ENCODE measurements at places on chromosomes 5 and 9. TPM values are rescaled to one million over a fixed set of nuclear protein-coding genes. Genes with fewer than 3 reads are reported as not detected.
A peak's percentile ranks its signal among the peaks of the same experiment; 100 is the strongest.

The DND1 gene
- total RNA-seq: 0.34 TPM

The PDLIM4 gene
- 146 TPM for total RNA-seq

- no peak for DNase-seq
Observed at GRCh38 chr9:117081641-117082317, 333.1 kb downstream of the ASTN2 start.

The ZNF366 gene
- total RNA-seq: 0.13 TPM

GRCh38 chr9:93821307-93821703, 133.8 kb downstream of the BARX1 start:
- no peak for DNase-seq

The IL4 gene
- total RNA-seq: not detected

DNA sequence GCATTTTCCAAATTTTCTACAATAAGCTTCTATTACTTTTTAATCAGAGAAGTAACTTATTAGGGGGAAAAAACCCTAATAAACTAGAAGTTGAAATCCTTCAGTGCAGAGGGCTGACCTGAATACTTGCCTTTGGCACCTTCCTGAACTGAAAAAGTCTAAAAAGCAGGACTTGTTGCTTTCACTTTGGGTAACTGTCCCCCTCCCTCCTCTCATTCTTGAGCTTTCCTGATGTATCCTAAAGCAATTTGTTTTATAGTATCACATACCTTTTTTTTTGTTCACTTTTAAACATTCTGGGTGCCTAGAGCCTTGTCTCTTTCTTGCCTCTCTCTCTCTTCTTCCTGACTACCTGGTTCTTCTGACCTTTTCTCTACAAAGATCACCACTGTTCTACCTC, 64.0 kb upstream of the ERBIN start:
- DNase-seq: no peak

The SLC25A48 gene
- not detected for total RNA-seq

GRCh38 chr5:116455061-116455460, 119.6 kb downstream of the SEMA6A start:
- no peak for DNase-seq

- DNase-seq: no peak
Observed at GRCh38 chr9:116327701-116328405, 174.3 kb downstream of the PAPPA start.

GRCh38 chr9:35220659-35221338, 59.0 kb downstream of the UNC13B start:
- no peak for DNase-seq

- no peak for DNase-seq
Observed at GRCh38 chr5:72163349-72163983, 56.2 kb downstream of the MAP1B start.

DNA sequence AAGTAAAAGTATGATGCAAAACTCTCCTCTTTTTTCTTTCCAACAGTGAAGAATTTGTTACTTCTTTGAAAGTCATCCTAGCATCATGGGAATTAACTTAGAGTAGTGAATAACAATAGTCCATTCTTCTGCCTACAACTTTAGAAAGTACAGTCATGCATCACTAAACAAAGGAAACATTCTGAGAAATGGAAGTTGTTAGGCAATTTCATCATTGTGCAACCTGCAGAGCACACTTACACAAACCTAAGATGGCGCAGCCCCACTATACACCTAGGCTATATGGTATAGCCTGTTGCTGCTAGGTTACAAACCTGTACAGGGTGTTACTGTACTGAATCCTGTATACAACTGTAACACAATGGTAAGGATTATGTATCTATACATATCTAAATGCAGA, 1209.3 kb upstream of the C9orf72 start:
- DNase-seq: peak; percentile 61

DNA sequence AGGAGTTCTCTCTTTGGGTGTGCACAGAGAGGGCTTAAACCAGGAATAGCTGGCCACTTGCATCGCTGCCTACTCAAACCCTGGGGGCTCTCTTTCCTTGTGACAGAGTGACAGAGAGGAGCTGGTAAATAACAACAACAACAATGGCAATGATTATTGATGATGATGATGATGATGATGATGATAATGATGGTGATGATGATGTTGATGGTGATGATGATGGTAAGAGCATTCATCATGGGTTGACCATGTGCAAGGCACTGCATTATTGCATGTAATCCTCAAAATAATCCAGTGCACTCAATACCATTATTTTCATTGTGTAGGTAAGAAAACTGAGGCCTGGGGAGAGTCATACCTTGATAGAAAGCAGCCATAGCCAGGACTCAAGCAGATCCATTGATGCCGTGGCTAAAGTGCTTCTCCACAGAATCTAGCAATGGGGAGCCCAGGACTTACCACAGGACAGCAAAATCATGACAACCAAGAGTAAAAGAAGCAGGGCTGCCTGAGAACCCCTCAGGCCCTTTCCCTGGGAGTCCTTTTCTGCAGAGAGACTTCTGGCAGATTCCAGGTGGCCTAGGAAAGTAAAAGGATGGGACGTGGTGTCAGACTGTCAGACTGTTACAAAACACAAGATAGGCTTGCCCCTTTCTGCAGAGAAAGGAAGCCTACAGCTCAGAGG, 4.8 kb downstream of the FOXI1 start:
- DNase-seq: no peak

- DNase-seq: no peak
Observed at GRCh38 chr9:108668191-108668937, 187.4 kb downstream of the ACTL7B start.

The F2R gene
- total RNA-seq: 105 TPM

DNA sequence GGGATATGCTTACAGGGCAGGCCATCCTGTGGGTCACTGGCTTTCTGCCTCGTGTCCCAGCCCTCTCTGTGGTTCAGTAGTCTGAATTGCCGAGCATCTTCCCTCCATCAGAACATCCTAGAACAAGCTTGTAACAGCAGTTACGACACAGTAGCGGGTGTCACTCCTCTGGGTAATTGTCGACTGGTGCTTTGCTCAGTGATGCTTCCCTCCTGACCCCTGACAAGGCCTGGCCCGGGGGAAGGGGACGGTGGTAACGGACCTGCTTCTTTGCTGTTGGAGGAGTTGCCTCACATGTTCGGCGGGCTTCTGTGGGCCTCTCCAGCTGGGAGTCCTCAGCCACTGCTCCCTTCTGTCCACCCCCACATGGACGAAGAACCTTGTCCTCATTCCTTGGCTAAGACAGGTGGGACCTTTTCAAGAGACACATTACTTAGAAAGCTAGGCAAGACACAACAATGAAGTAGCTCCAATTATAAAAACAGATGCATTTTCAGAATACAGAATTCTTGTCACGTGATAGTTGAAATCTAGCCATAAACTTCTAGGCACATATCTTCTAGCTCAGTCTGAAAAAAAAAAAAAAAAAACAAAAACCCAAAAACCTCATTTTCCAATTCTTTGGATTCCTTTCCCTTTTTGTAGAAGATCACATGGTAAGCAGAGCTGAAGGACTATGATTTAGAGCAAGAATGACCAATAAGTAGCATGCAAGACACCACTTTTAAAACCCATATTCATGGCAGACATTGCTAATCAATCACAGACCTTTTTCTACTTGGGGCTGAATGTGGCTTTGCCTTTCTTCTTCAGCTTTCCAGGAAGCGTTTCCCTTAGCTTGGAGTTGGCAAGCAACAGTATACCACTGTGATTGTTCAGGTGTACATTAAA, 25.0 kb downstream of the HMCN2 start:
- DNase-seq: no peak

DNA sequence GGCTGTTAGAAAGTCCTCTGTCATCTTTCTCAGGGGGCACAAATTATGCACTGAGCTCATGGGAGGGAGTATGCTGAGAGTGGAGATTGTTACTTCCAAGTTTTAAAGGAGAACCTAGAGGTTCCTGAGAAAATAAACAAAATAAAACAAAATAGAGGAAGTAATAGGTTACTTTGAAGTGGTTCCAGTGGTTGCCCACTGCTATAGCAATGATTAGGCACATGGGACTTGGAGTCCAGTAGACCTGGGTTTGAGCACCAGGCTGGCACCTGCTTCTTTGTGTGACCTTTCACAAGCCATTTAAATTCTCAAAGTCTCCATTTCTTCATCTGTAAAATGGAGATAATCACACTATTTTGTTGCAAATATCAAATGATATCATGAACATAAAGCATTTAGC, 13.8 kb upstream of the CDC23 start:
- no peak for DNase-seq

The FABP6 gene
- total RNA-seq: not detected

- no peak for DNase-seq
Observed at GRCh38 chr9:88110026-88110425, 28.2 kb downstream of the SPATA31C2 start.

DNA sequence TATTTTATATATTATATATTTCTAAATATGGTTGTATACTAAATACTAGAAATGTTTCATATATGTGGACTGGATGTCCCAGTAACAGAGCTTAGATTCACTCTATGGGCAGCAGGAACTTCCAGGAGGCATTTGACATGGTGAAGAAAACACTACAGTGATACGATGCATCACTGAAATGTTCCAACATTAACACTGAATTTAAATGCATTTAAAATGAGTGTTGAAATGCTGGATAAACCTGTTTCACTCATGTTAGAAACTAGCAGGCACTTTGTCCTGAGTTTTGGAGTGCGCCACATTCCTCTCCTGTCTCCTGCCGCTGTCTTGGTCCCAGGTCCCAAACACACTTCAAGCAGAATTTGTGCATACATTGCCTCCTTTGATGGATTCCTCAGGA, 237.8 kb upstream of the NFIL3 start:
- DNase-seq: no peak

The SH3TC2 gene
- total RNA-seq: 7.9 TPM

- no peak for DNase-seq
Observed at GRCh38 chr5:74092766-74093165, 466.8 kb downstream of the ARHGEF28 start.

GRCh38 chr5:55638455-55638854, 73.7 kb downstream of the SLC38A9 start:
- DNase-seq: no peak

- no peak for DNase-seq
Observed at GRCh38 chr9:122097679-122098315, 4.7 kb upstream of the TTLL11 start.

GRCh38 chr5:150064681-150065220, 21.6 kb downstream of the CSF1R start:
- DNase-seq: no peak

The MARCHF11 gene
- not detected for total RNA-seq

The CAMK2A gene
- not detected for total RNA-seq

DNA sequence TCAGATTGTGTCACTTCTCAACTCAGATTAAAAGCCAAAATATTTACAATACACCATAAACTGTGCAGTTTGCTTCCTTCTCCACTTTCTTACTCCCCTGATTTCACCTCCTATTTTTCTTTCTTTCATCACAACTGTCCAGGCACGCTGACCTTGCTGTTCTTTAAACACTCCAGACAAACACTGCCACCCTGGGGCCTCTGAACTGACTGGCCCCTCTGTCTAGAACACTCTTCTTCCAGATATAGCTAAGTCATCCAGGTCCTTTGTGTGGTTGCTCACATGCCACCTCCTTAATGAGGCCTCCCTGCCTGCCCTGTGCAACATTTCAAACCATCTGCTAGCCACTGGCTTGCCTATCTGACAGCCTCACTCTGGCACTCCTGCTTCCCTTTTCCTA, 46.6 kb downstream of the ATG10 start:
- DNase-seq: no peak

The SPRY4 gene
- 34.7 TPM for total RNA-seq

The PPP3R2 gene
- total RNA-seq: not detected

GRCh38 chr5:134184155-134185135, 7.7 kb upstream of the SKP1 start:
- DNase-seq: peak; percentile 39

The FCN2 gene
- not detected for total RNA-seq

The CDX1 gene
- 0.33 TPM for total RNA-seq

DNA sequence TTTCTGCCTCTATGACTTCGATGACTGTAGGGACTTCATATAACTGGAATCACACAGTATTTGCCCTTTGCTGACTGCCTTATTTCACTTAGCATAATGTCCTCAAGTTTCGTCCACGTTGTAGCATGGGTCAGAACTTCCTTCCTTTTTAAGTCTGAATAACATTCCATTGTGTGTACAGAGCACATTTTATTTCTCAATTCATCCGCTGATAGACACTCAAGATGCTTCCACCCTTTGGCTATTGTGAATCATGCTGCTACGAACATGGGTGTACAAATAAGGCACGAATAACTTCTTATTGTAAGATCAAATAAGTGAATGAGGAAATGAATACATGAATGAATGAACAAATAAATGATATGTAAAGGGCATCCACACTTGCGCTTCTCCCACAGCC, 13.0 kb downstream of the BARX1 start:
- DNase-seq: no peak

- no peak for DNase-seq
Observed at GRCh38 chr9:128626181-128626580, 30.5 kb downstream of the DYNC2I2 start.

The PCDHA11 gene
- 1.2 TPM for total RNA-seq

The SHISAL2B gene
- not detected for total RNA-seq

- no peak for DNase-seq
Observed at GRCh38 chr9:113673726-113674125, 202.4 kb upstream of the ZNF618 start.

GRCh38 chr9:130286781-130287428, 21.3 kb downstream of the HMCN2 start:
- DNase-seq: no peak

The SPINK13 gene
- not detected for total RNA-seq

DNA sequence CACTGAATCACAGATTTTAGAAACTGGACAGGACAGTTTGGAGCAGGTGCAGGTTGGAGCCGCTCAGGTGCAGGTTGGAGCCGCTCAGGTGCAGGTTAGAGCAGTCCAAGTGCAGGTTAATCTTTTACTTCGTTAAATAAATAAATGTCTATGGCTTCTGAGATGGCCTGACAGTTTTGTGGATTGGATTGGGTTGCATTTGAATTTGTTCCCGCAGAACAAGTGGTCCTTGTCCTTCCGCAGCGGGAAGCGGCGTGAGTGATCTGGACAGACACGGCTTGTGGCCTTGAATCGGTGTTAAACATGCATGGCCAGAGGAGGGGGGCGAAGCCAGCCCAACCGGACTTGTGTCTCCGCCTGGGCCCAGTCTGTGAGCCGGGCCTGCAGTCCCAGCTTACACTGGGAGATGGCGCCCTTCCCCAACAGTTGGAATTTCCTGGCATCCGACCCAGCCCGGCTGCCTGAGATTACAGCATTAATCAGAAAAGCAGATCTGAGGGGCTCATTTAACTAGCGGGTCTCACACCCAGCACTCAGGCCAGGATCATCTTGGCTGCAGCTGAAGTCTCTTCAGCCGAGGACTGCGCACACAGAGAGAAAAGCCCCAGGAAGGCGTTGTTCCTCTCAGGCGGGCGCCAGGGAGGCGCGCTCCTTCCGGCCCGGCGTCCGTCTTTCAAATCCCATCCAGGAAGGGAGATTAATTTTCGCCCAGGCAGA, 1.5 kb upstream of the OLFM1 start:
- no peak for DNase-seq

The IRX4 gene
- total RNA-seq: 0.92 TPM

The ATP10B gene
- total RNA-seq: under 0.01 TPM

The ARHGEF28 gene
- total RNA-seq: 66.1 TPM

The CORO2A gene
- 7.8 TPM for total RNA-seq

The CLIC3 gene
- total RNA-seq: 0.75 TPM

DNA sequence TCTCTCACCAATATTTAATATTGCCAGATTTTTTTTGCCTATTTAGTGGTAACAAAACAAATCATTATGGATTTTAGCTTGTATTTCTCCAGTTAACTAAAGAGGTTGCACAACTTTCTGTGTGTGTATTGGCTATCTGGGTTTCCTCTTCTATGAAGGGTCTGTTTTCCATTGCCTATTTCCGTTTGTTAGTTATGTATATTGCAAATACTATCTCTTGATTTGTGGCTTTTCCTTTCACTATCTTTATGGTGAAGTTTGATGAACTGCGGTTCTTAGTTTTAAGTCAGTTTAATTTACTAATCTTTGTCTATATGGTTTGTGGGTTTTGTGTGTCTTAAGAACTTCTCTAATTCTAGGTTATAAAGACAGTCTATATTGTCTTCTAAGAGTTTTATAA, 136.3 kb downstream of the CEP120 start:
- no peak for DNase-seq
